Renal cortex interstitium (tissue), 15 donors: ENCODE measurements at places on chromosomes 12 and 14.

- no peak for DNase-seq
Observed at GRCh38 chr14:77709412-77709811, 1.5 kb downstream of the SLIRP start.

- DNase-seq, result no peak
Observed at GRCh38 chr14:101884089-101884933, 80.1 kb upstream of the DYNC1H1 start.

DNA sequence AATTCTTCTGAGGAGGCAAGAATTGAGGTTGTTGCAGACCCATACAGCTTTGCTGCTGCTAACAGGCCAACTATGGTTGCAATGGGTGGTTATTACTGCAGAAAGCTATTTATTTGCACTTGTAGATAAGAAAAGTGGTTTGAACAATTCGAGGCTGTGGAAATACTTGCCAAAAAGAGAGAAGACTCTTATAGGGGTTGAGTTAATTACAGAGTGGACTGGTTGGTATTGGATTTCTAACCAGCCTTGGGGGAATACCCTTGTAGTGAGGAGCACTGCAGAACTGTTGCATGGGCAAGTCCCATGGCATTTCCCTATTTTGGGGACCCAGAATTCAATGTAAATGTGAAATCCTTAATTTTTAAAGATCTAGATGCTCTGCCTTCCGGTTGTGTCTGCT is 120.5 kb downstream of the KCNMB4 start:
- DNase-seq, result no peak

- DNase-seq, result no peak
Observed at GRCh38 chr12:6772331-6772695, at the start of gene LAG3. TSS of gene LAG3 (plus strand) at chr12:6772520. CDS start at chr12:6772853, 333 bp downstream.

DNA sequence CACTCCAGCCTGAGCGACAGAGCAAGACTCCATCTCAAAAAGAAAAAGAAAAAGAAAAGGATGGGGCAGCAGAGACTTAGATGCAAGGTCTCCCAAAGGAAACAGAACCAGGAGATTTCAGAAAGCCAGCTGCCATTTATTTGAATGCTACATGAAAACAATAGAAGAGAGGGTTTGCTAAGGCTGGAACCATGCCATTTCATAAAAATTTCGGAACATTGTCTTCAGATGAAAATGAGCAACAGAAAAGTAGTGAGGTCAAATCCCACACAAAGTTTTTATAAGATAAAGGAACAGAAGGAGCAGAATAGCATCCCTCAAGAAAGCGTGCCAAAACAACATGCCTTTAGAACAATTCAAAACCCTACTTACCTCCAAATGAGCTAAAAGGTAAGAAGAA is 175.3 kb downstream of the ETV6 start:
- no peak for DNase-seq

- DNase-seq, result no peak
Observed at GRCh38 chr14:24897793-24898192, 152.2 kb downstream of the STXBP6 start.

DNA sequence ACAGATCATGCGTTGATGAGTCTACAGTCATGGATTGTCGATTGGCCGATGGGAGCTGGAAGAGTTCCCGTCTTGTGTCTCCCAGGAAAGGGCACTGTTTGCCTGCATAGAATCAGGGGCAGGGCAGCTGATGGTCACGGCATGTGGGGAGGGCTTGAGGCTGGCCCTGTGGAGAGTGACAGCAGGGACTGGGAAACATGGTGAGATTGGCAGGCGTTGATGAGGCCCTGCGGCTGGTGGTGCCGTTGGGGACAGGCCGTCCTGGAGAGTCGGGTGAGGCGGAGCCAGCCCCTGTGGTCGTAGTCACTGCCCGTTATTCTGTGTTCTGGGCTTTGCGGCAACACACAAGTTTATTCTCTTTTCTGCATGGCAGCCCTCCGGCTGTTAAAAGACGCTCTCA is 52.9 kb downstream of the TECPR2 start:
- no peak for DNase-seq

GRCh38 chr14:70188659-70189455 is at the start of gene SLC8A3:
TSS of gene SLC8A3 (minus strand) at chr14:70188951. CDS start at chr14:70168422, 20,529 bp downstream.
- DNase-seq, result peak; percentile 13

DNA sequence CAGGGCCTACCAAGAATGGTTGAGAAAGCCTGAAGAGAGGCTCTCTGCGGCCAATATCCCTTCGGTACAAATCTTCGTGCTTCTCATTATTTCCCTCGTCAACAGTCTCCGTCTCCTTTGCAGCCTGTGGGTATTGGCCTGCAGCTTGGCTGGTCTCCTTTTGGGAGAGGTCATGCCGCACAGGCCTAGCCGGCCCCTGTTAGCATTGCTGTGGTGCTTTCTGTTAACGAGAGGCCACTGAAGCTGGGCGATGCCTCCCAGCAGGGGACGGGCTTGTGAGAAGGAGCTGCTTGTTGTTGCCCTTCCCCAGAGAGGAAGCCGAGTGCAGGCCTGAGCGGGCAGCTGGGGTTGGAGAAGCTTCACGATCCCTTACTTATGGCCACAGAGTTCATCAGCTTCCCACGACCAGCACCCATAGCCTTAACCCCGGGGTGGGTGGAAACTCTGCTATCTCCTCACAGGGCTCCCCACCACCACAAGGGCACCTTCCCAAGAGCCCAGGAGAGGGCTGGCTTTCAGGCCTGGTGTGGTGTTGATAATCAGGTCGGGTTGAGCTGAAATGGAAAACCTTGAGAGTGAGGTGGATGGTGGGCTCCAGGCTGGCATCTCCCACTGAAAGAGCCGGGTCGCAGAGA is 228.6 kb downstream of the ZFP36L1 start:
- no peak for DNase-seq

GRCh38 chr14:93315575-93315974 is 17.3 kb downstream of the BTBD7 start:
- DNase-seq, result no peak

DNA sequence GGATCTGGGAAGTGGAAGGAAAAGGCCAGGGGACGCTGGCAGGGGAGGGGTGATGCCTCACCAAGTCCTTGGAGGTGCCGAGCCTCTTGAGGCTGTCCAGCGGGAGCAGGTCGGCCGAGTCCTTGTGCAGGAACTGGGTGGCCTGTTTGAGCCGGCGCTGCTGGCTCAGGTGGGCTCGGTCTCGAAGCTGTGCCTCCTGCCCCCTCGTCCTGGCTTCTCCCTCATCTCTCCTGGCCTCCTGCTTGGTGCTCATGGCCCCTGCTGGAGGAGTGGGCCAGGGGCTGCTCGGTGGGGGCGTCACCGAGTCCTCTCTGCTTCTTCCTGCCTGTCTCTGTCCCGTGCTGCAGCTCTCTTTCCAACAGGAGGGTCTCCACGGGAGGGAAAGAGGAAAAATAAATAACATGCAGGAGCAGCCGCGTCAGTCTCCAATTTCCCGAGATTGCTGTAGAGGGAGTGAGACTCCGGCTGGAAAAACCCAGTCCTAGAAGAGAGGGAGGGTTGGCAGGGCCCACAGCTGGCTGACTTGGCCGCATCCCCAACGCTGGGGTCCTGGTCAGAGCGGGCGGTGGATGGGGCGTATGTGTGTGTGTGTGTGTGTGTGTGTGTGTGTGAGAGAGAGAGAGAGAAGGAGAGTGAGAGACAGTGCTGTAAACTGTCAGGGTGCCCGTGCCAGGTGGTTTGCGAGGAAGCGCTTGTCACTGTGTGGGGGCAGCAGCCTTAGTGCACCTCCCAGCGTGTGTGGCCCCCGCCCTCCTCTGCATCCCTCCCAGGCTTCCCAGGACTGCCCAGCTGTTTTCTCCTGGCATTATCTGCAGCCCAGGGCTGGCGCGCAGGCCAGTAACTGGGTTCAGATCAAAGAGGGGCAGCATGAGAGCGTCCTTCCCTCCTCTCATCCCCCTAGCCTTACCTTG is at the start of gene NRIP2:
Gene NRIP2 (minus strand): TSS at position 455 of the 911 bp plus-strand sequence. CDS start 52 bp downstream, at position 403.
- peak; percentile 70 for DNase-seq

GRCh38 chr12:126747530-126748149 is 1519.3 kb upstream of the TMEM132C start:
- no peak for DNase-seq

DNA sequence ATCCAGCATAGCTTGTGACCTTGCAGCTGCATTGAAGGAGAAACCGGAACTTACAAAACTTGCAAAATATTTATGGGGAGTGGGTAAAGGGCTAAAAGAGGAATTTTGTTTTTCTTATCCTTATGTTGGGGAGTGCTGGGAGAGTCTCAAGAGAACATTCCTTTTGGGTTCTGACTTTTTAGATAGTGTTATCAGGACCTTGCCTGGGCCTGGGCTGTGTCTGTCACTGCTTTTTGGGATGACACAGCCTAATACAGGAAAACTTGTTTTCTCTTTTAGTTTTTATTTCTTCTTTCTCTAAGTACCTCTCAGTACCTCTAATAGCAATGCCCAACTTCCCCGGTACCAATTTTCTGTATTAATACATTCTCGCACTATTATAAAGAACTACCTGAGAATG is 850.6 kb downstream of the RPS29 start:
- DNase-seq, result no peak

DNA sequence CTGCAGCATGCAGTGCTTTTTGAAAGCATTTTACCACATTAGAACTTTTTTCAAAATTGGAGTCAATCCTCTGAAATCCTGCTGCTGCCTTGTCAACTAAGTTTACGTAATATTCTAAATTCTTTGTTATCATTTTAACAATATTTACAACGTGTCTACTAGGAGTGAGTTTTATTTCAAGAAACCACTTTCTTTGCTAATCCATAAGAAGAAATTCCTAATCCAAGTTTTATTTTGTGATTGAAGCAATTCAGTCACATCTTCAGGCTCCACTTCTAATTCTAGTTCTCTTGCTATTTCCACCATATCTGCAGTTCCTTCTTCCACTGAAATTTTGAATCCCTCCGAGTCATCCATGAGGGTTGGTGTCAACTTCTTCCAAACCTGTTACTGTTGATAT is 25.4 kb downstream of the PRORP start:
- DNase-seq, result no peak

DNA sequence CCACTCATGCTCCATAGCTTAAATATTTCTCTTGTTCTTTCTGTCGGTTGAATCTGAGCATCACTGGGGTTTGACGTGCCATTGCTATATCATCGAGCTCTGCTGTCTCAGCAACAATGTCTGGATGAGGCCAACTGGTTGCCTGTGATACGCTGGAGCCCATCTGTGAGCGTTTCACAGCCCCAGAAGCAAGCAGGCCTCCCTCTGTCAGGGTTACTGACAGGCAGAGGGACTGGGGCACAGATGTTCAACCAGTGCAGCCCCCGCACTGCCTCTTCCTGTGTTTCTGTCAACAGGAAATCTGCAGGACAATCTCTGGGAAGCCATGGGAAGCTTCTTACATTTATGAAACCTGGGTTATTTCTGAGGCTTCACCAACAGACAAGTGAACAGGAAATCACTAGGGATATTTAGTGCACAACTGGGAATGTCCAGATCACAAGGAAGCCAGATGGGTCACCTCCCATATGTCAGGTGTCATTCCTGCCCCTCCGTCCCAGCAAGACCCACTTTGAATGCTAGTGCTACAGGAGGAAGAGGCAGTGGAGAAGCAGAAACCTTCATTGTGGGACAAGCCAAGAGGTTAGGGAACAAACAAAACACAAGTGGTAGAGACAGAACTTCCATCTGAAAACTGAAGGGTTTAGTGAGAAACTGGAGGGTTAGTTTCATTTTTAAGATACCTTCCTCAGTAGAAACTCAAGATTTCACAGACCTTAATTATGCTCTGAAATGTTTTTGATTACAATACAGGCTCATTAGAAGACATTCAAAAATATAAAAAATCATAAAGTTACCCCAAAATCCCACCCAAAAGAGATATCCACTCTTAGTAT is 24.1 kb downstream of the DMAC2L start:
- DNase-seq, result no peak

DNA sequence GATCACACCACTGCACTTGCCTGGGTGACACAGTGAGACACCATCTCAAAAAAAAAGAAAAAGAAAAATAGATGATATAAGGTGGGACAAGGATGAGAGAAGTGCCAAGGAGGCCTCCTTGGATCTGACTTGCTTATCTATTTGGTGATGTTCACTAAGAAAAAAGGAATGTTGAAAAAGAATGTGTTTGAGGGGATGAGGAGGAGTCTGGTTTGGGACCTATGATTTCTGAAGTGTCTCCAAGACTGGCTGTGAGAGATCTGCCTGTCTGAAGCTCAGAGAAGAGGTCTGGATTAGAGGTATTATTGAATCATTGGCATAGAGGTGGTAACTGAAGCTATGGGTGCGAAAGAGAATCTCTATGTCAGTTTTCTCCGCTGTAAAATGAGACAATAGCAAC is 42.8 kb downstream of the BCAT1 start:
- no peak for DNase-seq
